ENCODE measurements at places on chromosomes 2 and 18.

DNA sequence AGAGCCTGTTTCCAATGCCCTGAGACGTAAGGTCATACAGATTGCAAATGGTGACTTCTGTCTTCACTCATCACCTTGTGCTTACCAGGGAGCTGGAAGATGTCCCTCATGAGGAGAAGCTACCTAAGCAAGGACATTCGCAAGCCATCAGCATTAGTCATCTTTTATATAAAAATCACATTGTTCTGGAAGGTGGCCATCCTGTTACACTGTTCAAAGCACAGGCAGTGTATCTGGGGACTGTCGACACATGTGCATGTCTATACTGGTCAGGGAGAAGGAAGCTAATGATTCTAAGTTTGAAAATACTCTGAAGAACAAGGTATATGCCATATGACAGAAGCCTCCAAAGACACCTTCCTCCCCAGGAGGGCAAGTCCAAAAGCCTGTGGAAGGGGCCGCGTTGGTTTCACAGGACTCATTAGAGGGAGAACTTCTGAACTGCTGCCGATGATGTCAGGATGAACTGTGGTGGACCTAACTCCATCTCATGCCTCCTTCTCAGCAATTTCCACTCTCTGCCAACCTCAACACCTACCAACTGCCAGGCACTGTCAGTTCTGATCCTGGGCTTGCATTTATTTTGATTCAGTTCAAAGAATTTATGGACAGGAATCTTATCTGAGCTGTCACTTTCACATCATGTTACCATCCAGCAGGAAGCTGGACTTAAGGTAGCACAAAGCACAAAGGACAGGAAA lies 39.4 kb downstream of the DNER start:
- DNase-seq, result no peak

DNA sequence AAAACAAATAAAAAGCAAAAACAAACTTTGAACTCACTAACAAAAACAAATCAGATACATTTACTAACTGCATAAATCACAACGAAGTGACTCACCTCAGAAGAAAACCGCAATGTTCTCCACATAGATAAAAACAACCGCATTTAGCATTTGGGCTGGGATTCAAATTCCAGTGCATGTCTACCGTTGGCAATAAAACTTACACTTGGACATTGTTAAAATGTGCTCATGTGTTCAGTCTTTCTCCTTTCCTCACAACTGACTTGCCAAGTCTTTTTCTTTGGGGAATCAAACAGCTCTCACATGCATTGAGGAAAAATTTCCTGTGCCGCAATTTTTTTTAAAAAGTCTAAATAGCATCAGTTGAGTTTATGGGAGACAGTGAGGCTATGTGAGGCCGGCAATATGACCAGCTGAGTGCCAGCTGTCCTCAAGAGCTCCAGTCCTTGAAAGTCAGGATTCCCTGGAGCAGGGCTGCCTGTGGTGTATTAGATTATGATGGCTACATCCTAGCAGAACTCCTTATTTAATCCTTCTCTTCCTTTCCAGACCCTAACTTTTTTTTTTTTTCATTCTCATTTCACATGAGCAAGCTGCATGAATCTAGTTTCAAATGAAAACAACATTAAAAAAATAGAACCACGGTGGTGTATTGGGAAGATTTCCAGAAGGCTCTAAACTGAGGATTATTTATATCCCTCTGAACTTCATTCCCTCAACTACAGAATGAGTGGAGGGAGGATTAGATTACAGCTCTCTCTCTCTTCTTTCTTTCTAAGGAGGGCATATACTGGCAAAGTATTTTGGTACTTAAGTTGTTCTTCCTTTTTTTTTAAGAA lies 70.2 kb upstream of the MEIS1 start:
- DNase-seq, result no peak

DNA sequence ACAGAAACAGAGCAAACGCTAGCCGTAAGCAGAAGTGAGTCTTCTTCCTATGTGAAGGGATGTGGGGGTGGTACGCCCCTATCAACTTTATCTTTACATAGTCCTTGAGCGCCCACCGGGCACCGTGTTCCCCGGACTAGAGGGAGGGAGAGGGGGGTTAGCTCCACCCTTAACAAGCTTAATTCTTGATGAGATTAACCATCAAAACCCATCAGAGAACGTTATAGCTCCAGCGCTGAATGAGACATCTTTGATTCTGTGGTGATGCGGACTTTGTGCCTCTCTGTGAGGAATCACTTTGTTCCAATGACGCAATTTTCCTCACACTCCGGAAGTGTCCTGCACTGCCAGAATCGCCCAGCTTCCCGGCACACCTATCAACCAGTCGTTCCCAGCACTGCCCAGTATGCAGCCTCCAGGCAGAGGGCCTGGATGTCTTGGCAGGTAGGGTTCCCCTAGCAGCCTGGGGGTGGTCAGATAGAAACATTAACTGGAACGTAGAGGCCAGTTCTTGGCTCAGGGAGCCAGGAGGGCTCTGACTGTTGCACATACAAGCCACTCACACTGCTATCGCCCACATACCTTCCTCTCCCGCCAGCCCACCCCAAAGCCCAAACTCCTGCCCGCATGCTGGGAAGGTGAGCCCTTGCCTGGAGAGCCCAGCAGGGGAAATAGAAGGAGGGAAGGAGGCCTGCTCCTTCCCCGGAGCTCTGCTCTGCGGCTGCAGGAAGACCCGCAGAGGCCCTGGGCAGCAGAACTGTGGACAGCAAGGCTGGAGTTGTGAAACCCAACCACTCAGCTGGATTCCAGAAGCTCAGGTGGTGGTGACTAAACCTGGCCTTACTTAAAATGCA lies 1.9 kb upstream of the ODC1 start:
- DNase-seq, result no peak

GRCh38 chr2:23746141-23746863 lies 180.6 kb downstream of the ATAD2B start:
- no peak for DNase-seq

GRCh38 chr18:80056095-80056494 lies 21.9 kb downstream of the RBFA start:
- DNase-seq, result no peak
